Left colon (tissue), 2 donors: ENCODE measurements at places on chromosomes 12 and 14.

DNA sequence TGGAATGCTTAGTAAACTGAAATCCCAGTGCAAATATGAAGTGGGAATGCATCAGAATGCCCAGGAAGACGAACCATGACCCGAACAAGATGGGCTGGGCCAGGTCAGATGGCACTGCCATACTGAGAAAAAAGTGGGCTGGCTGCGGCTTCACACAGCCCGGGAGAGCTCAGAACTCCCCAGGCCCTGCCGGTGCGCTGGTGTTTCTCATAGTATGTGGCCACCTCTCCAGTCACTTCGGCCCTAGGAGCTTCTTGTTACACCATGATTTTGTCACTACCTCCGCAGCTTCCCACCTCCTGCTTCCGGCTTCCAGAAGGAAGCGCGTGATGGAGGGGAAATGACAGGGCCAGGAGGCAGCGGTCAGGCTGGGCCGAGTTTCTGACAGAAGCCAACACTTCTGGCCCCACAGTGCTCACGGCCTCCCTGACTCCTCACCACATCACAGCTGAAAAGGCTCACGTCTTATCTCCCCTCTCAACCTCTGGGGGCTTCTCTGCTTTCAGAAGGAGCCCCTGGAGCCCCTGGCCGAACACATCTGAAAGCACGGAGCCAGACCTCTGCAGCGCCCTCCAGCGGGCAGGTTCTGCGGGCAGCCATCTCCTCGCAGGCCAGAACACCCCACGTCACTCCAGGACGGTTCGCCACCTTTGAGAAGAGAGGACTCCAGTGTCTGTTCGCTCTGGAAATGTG lies 30.7 kb downstream of the DAD1 start:
- DNase-seq = peak; percentile 52

- DNase-seq = peak; percentile 34
Observed at GRCh38 chr14:92659765-92660561, 88.5 kb downstream of the LGMN start.

DNA sequence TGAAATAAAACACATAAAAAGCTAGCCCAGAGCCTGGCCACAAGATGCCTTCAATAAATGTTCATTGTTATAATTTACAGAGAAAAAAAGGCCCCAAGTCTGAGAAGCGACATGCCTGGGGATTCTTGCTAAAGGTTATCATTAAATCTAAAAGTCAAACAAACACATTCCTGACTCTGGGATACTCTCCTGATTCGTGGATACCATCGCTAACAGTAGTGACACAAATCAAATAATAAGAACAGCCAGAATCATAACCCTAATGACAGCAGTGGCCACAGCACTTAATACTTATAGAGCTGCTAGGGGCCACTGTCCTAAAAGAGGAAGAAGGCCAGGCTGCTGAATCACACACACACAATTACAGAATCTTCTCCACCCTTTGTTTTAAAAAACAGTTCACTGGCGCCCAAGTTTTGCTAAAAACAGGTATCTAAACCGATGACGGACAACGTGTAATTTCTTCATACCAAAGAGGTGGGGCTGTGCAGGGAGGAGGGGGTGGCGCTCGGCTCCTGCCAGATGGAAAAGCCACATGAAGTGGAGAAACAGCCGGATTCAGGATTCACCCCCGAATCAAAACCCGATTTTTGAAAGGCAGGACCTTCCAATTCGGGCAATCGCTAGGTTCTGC lies 1.2 kb downstream of the CLIP1 start:
- peak; percentile 57 for DNase-seq

- DNase-seq = no peak
Observed at GRCh38 chr14:96797582-96798349, 584 bp downstream of the VRK1 start.

DNA sequence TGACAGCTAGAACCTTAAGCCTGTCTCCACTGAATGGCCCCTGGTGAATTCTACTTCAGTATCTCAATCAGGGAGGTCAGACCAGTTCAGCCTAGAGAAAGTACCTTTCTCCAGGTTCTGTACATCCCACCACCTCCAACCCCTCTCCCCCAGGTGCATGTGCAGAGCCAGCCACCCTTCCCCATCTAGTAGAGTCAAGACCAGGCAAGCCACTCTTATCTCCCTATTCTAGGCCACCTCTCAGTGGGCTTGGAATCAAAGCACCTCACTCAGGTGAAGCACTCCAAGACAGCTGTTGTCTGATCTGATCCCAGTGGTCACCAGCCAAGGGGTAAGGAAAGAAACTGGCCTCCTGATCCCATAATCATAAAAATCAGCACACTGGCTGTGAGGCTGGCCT lies 340.9 kb downstream of the BCL11B start:
- DNase-seq = no peak

DNA sequence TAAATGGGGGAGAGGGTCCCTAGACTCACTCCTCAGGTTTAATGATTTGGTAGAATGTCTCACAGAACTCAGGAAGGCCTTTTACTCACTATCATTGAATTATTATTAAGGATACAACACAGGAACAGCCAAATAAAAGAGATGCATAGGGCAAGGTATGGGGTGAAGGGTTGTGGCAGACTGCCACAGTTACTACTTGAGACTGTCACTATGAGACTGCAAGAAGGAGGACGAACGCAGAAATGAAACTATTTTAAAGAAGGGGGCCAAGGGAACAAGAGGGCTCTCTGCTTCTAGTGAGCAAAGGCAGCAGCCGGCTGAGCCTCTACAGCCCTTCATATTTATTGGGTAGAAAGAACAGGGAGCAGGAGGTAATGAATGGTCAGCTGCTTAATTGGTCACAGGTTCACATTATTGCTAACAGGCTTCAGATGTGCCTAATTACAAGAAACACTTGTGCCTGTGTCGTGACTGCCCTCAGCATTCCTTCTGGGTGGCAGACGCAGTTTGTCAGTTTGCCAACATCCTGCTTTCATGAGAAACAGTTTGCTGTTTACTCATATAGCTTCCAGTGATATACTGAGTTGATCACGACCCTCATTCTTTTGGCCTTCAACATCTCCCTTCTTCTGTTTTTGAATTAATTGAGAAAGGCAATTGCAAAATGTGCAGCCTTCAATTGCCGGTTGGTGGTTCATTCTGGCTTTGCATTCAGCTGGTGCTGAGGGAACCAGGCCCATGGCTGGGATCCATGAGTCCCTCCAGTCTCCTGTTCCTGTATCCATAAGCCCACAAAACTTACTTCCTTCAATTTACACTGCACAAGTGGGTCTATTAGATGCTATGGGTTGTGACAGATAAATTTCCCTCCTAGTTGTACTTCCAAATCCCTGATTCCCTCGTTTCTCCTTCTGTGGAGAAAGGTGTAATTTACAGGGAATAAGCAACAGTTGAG lies 82.8 kb upstream of the PLEKHG7 start:
- no peak for DNase-seq

GRCh38 chr14:100861188-100861936 lies 35.4 kb downstream of the MEG3 start:
- no peak for DNase-seq

GRCh38 chr14:78933948-78934524 lies 763.9 kb downstream of the NRXN3 start:
- DNase-seq = no peak

DNA sequence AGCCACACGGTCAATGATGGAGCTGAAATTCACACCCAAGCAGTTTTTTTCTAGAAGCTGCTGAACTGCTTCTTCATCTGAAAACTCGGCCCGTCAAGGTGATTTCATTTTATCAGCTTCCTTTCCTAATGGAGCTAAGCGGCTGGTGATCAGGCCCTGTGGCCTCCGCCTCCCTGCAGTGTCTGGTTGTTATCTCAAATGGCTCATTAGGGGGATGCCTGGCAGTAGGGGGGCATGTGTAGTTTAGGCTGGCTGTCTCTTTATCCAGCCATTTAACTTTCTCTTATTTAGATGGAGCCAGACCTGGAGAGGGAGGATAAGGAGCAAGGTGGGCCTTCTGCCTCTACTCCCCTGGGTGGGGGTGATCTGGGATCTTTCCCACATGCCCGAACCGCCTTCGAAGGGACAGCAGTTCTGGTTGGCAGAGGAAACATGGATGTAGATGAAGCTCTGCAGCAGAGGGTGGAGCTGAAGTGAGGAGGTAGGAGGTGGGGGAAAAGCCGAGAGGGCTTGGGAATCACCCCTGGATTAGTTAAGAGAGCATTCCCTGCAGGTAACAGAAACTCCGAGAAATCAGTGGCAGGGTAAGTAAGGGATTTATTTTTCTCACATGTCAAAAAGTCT lies 64.4 kb downstream of the TGFB3 start:
- no peak for DNase-seq

- DNase-seq = no peak
Observed at GRCh38 chr14:23118506-23119362, at the start of gene CEBPE. TSS of gene CEBPE (minus strand) at chr14:23119255. CDS start at chr14:23119091, 164 bp downstream.

GRCh38 chr12:6312529-6313325 lies 2.2 kb downstream of the PLEKHG6 start:
- peak; percentile 88 for DNase-seq

DNA sequence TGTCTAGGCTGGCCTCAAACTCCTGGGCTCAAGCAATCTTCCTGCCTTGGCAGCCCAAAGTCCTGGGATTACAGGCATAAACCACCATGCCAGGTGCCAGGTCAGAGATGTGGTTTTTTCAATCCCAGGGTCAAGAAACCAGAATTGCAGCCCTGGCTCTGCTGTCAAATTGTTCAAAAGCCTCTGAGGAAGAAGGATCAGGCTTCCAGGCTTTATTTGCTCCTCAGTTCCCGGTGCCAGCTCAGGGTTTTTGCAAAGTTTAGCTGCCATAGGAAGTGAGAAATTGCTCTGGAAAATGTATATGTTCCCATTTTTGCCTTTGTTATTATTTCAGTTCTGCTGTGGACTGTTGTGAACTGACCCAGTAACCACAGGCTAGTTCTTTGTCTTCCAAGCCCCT lies 28.7 kb downstream of the WNT5B start:
- no peak for DNase-seq

DNA sequence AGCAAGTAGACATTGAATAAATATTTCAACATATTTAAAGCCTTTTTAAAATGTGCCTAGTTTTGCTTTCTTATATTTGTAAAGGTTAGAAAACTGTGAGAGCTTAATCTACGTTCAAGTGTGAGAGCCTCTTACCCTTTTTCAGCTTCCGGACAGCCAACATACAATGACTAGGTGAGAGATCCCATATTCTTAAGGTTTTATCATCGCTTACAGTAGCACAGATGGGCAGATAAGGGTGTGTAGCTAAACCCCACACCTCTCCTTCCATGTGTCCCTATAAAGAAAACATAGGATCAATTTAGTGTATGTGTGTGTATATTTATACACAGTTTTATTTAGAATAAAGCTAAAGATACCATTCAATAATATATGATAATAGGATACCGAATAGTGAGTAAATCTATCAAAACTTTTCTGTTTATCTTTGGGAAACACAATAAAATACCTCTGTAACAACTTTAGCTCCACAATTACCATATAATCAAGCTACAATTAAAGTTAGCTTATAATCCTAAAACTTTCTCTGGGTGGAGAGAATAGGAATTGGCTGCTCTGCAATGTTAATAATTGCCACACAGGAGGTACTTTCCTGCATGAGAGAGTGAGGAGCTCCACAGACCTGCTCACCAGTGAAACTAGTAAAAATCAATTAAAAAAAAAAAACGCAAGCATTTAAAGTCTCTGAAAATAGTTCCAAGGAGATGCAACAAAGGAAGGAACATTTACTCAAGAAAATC lies 110.8 kb downstream of the EML5 start:
- no peak for DNase-seq

- DNase-seq = no peak
Observed at GRCh38 chr14:63715360-63715759, 12.5 kb downstream of the SGPP1 start.

DNA sequence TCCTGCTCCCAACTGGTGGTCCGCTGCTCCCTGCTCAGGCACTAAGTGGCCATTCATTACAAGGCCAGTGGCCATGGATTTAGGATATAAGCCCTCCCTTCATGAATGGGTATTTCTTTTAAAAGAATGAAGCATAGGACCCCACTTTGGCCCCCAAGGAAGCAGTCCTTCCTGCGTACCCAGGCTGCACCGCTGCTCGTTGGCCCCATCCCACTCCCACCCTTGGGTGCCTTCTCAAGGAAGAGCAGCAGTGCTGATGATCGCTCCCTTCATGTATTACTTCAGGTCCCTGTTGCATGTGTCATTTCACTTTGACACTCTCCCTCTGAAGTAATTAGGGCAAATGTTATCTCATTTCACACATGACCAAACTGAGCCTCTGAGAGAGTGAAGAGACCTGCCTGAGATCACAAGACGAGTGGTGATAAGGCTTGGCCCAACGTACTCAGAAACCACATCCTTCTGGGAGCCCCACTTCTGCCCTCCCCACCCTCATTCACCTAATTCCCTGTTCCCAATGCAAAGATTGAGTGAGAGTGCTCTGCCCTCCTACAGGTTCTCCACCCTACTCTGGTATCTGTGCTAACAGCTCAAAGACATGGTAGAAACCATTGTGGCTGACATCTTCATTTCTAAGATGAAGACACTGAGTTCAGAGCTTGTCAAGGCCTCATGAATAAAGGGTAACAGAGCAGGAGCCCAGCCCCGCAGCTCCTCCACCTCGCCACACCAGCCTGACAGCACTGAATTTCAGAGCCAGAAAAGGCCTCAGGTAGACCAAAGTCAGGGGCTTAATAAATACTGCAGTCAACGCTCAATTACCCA lies 10.3 kb upstream of the KRT2 start:
- DNase-seq = no peak

DNA sequence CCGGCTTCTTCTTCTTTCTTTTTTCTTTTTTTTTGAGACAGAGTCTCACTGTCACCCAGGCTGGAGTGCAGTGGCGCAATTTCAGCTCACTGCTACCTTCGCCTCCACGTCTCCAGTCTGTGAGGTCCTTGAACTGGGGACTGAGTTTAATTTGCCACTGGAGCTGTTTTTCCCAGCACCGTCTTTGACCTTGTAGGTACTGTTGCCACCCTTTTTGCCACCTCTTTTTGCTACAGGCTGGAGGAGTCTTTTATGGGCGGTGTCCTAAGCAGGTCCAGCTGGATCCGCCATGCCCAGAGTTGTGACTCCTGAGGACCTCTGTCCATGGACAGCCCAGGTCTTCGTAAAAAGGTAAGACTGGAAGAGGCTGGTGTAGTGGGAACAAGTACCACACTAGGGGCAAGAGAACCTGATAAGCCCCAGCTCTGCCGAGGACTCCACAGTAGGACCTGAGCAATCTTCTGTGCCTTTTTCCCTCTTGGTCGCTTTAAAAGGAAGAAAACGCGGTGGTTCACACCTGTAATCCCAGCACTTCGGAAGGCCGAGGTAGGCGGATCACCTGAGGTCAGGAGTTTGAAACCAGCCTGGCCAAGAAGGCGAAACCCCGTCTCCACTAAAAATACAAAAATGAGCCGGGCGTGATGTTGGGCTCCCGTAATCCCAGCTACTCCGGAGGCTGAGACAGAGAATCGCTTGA lies 946 bp downstream of the RNU4-2 start:
- DNase-seq = peak; percentile 44

DNA sequence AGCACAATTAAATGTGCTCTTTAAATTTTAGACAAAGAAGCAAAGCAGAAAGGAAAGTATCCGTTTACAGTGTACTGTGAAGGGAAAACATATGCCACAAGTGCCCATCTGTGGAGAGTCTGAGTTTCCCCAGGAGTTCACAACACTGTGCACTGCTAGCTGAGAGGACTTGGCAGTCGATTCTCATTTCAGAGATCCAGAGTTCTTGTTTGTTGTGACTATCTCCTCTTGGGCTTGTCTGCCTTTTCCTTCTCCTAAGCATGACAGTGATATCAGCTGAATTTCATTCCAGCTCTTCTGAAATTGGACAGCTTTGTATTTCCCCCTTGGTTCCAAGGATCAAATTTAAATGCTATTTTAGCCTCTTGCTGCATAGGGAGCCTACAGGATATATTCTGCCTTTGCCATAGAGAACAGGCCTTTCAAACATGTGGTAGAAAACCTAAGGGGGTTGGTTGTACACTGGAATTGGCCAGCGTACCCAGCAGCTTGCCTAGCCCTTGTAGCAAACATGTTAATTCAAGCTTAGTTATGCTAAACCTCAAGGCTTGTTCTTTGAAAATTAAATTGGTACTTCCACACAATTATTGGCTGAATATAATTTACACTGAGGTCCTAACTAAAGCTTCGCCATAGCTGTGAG lies 259.2 kb upstream of the NOVA1 start:
- DNase-seq = no peak
